ENCODE measurements at places on chromosomes 16 and 17.

DNA sequence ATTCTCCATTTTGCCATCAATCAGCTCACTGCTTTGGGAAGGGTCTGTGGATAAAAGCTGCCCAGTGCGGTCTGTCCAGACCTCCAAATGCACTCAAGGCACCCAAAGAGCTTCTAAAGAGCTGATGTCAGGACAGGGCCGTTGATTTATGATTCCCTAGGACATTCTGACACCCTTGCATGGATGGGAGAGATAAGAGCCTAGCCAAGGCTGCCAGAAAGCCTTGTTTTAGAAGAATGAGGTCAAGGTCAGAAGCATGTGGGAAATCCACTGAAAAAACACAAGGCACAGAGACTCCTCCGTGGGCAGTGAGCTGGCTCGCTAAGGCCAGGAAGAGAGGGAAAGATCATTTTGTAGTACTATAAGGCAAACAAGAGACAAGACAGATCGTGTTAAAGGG is 214.0 kb downstream of the CDH11 start:
- no peak for DNase-seq

GRCh38 chr17:39219647-39220154 is 6.0 kb downstream of the STAC2 start:
- DNase-seq = no peak

DNA sequence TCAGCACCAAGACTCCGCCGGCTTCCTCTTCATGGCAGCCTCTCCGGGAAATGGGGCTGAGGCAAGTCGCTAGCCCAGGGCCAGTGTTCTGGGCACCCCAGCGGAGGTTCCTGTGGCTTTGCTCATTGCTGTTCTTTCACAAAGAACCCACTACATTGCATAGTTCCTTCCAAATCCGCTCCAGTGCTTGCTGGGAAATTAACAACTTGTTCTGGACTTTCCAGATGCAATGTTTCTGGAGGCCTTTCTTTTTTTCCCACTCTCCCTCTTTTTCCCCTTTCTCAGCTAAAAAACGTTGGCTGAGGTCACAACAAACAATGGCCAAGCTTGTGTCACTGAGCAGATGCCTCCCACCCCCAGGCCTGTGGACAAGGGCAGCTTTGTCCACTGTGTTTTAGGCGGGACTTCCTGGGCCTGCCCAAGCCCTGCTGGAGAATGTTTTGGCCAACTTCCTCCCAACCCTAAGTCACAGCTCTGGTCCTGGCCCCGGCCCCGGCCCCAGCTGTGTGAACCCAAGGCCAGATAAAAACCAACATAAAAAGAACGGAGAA is 131.5 kb upstream of the RCVRN start:
- DNase-seq = no peak

DNA sequence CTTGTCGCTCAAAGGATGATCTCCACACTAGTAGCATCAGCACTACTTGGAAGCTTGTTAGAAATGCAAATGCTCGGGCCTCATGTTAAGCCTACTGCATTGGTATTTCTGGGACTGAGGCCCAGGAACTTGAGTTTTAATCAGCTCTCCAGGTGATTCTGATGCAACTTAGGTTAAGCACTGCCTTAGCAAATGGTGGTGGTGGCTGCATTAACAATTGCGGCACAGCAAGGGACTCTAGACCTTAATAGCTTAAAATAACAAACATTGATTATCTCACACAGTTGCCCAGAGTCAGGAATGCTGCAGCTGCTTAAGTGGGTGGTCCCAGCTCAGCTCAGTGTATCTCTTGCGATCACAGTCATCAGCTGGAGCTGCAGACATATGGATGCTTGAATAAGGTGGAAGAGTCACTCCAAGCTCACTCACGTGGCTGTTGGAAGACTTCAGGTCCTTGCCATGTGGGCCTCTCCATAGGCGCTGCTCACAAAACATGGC is 25.8 kb downstream of the HS3ST3A1 start:
- no peak for DNase-seq

- no peak for DNase-seq
Measured at GRCh38 chr17:3761036-3761917, 37.6 kb downstream of the HASPIN start.
